ENCODE measurements at places on chromosomes 2 and 18.

GRCh38 chr2:21469564-21469963 is 345.8 kb downstream of the TDRD15 start:
- no peak for DNase-seq

GRCh38 chr2:54456362-54456611 is 160 bp downstream of the SPTBN1 start:
- DNase-seq: no peak

DNA sequence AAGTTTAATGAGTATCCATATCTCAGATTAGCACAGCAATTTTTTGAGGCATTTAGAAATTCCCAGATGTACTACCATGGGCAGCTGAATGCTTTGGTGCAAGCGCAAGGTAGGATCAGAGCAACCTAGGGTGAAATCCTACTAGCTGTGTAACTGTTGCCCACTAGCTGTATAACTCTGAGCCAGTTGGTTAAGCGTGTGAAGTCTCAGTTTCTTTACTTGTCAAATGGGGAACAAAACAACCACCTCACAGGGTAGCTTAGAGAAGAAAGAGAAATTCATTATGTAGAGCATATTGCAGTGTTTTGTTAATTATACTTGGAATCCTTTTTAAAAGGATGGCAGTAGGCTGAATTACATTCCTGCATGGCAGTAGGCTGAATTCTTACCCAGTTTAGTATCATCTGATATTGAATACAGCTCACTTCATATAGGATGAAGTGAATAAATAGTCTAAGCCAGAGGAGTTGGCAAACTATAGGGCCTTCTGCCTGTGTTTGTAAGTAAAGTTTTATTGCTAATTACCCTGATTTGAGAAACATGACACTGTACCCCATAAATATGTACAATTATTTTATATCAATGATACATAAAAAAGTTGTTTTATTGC is 180.7 kb downstream of the PLCL1 start:
- no peak for DNase-seq

- DNase-seq: no peak
Measured at GRCh38 chr2:240257940-240258580, 117.6 kb upstream of the OTOS start.

DNA sequence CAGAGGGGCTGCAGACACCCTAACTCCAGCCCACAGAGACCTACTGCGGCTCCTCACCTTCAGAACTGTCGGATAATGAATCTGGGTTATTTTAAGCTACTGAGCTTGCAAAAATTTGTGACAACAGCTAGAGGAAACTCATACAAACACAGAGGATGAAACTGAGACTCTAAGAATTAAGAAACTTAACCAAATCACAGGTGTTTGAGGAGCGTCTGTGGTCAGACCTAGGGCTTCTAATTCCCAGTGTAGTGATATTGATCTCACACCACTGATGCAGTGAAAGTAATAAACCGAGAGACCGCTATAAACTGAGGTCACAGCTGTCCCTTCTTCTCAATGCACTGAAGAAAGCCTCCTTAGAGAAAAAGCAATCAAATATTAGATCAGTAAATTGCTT is 110.1 kb downstream of the RGPD3 start:
- no peak for DNase-seq
